ENCODE measurements at places on chromosomes 6 and 20. TPM values are rescaled to one million over a fixed set of nuclear protein-coding genes. Genes with fewer than 3 reads are reported as not detected.

GRCh38 chr6:119552021-119552420 is 202.5 kb upstream of the MAN1A1 start:
- no peak for DNase-seq
- H3K27me3 ChIP-seq: no peaks in the 10 kb centered on the region
- H3K36me3 ChIP-seq: no peaks in the 10 kb centered on the region
- H3K4me3 ChIP-seq: no peak overlapping the region
- H3K4me1 ChIP-seq: no peaks in the 10 kb centered on the region

GRCh38 chr6:96211341-96211740 is 195.6 kb downstream of the FUT9 start:
- H3K27ac ChIP-seq: no peak overlapping the region
- no peaks in the 10 kb centered on the region for H3K4me1 ChIP-seq
- no peaks in the 10 kb centered on the region for H3K27me3 ChIP-seq
- DNase-seq: no peak
- no peaks in the 10 kb centered on the region for H3K36me3 ChIP-seq

GRCh38 chr20:35870541-35871258 is 83.6 kb downstream of the SCAND1 start:
- peak overlapping the region; percentile 27 for H3K4me3 ChIP-seq
- no peaks in the 10 kb centered on the region for H3K27me3 ChIP-seq

DNA sequence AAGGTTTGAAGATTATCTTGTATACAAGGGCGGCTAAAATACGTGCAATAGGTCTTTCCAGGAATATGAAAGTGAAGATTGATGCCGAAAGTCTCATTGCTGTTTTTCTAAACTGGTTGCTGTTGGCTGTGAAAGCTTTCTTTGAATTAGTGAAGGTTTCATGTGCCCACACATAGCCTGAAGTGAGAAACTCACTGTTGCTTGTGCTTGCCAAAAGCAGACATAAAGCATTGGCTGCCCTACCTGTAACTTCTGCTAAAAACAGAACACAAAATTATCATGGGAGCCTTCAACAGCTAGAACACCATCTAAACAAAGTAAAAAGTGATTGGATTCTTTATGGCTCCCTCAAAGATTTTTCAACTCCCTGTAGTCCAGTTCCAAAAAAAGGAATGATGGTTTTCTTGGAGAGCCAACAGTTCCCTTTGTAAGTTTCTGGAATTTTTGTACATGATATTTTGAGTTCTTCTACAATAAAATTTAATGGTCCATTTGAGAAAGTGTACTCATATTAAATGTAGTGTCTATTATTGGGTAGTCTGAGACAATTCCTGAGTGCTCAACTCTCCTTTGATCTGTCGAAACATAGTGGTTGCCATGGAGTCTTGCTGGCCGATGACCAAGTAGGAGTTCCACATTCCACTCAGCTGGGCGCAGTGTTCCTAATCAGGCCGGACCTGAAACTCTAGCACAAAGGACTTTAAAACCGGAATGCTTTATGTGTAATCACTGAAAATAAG is 68.5 kb downstream of the PLEKHG1 start:
- peak overlapping the region; percentile 75 for H3K27ac ChIP-seq
- H3K27me3 ChIP-seq: no peaks in the 10 kb centered on the region
- peak; percentile 91 for DNase-seq
- no peaks in the 10 kb centered on the region for H3K36me3 ChIP-seq
- H3K4me3 ChIP-seq: no peak overlapping the region

DNA sequence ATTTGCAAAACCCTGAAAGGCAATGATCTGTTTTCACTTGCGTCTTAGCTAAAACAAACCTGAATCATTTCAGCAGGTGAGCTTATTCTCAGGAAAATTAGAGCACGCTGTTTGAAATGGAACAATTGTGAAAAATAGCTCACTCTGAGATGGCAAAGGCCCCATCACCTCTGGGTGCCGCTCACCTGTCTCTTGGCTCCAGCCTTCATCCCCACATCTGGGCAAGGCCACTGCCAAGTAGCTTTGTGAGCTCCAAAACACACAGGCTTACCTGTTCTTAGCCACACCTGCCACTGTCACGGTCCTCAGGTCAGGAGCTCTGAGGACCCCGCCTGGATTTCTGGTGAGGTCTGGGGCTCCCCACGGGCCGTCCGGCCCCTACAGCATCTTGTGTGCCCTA is 66.7 kb downstream of the SMOC2 start:
- H3K27me3 ChIP-seq: no peaks in the 10 kb centered on the region
- no peak overlapping the region for H3K27ac ChIP-seq
- no peaks in the 10 kb centered on the region for H3K4me1 ChIP-seq
- DNase-seq: no peak
- H3K36me3 ChIP-seq: no peaks in the 10 kb centered on the region
- H3K4me3 ChIP-seq: no peak overlapping the region

GRCh38 chr6:2155206-2155605 is 90.2 kb downstream of the GMDS start:
- H3K36me3 ChIP-seq: no peaks in the 10 kb centered on the region
- no peak overlapping the region for H3K27ac ChIP-seq
- no peak for DNase-seq
- H3K4me1 ChIP-seq: no peaks in the 10 kb centered on the region

The CCN6 gene
- total RNA-seq: not detected

Measured in breast epithelium (tissue), 4 donors.